ENCODE measurements at places on chromosomes 1 and 21.

GRCh38 chr21:21712748-21713520 lies 714.7 kb downstream of the NCAM2 start:
- no peak for DNase-seq

DNA sequence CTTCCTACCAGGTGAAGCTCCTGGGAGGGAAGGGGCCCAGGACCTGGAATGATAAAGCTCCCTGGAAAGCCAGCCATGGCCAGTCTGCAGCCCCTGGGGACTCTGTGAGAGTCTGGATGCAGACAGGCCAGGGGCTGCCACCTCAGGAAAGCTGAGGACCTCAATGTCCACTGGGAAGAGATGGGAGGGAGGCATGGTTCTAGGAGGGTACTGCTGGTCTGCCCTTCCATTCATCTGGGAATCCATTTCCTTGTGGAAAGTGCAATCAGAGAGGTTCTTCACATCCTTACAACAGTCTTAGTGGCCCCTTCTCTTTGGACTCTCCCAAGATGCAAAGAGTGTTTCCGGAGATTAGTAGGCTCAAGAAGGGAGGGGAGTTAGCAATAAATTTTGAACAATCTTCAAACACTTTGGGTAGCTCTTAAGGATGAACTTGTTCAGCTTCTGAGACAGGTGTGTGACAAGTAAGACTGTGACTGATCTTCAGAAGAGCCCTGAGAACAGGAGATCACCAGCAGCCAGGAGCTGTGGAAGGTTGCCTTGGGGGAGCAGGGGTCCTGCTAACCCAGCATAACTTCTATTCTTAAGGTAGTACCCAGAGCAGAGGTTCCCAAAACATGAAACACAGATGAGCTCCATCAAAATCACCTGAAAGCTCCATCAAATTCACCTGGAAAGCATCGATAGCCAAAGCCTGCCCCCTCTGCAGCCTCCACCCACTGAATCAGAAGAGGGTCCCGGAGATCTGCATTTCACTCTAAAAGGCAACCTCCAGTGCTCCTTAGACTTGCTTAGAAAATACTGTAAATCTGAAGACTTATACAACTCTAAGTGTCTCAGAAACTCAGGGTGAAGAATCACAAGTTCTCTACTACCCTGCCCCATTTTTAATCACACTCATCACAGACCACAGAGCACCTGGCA lies 616 bp upstream of the LAX1 start:
- no peak for DNase-seq

DNA sequence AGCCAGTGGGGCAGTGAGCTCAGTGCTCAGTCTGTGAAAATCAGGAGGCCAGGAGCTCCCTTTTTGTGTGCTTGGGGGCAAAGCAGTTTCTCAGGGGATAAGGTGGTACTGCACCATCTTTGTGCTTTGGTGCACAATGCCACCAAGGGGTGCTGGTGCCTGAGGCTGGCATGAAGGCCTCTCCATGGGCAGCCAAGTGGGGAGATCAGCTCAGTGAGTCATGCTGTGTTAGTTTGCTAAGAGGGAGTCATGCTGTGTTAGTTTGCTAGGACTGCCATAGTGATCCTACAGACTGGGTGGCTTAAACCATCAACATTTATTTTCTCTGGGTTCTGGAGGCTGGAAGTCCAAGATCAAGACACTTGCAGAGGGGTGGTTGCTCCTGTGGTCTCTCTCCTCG lies 428.1 kb downstream of the PRDM2 start:
- no peak for DNase-seq

DNA sequence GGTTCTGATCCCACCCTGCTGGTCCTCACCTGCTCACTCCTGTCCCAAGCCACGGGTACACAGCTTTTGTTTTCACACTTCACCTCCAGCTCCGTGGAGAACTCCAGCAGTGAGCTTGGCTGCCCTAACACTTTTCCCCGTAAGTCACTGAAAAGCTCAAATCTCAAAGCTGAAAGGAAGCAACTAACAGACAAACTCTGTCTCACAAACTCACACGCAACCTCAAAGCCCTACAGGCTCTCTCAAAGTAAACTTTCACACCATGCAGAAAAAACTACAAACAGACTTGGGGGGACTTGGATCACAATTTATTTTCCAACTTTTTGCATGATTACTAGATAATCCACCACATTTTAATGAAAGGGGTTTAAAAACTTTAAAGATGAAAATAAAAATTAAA lies 88.3 kb downstream of the AK5 start:
- no peak for DNase-seq

DNA sequence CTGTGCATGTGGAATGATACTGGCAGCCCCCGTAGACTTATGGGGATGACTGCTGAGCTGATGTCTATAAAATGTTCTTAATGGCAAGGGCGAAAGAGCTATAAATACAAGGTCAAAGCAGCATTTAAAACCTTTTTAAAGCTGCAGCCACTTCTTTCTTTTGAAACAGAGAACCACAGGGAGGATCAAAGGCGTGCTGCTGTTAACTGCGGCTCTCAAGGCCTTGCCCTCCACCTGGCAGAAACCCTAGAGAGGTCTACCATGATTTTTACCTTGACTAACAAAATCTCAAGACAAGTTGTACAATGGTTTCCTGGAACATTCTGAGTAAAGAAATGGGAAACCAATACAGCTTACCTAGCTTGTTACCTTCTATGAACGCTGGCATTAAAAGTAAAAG lies 89.7 kb downstream of the SLC45A1 start:
- no peak for DNase-seq

GRCh38 chr1:213670692-213671023 lies 317.1 kb upstream of the PROX1 start:
- no peak for DNase-seq

- DNase-seq, result no peak
Observed at GRCh38 chr1:46168477-46168876, 6.4 kb upstream of the TSPAN1 start.

- no peak for DNase-seq
Observed at GRCh38 chr1:218572050-218572449, 226.9 kb downstream of the TGFB2 start.

DNA sequence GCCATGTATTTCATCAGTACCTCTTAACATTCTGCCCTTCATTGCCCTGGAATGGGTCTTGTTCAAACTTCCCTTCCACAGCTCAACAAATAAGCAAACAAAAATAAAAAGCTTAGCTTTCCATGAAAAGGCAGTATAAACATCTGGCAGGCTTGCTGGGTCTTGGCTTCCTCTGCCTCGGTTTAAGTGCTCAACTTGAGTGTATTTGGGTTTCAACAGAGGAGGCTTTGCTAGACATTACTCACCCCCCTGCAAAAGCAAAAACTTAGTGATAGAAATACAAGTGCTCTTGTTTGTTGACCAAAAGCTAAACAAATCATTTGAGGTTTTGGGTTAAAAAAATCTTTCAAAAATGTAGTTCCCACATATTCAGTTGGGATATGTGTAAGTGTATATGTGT lies 518.5 kb downstream of the PLPP3 start:
- DNase-seq, result no peak

DNA sequence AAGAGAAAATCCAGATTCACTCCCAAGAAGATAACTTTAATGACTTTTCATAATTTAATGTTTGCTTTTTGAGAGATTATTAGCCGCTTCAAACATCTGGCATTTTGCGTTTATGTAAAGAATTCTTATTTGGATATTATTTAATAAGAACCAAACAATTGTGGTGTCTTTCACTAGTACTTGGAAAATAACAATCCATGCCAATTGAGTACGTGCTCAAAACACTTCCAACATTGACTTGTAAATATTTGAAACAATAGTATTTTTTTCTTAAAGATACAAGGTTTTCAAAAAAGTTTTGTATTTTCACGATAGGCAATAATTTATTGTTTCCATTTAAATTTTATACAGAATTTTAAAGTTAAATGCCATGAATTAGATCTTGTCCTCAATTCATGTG lies 498.7 kb downstream of the AMY1C start:
- DNase-seq, result no peak

- DNase-seq, result no peak
Observed at GRCh38 chr1:224199679-224200078, 16.6 kb downstream of the DEGS1 start.

- no peak for DNase-seq
Observed at GRCh38 chr1:178337091-178337706, 159.6 kb downstream of the CLEC20A start.

- no peak for DNase-seq
Observed at GRCh38 chr1:205670611-205671430, 9.5 kb downstream of the SLC45A3 start.

DNA sequence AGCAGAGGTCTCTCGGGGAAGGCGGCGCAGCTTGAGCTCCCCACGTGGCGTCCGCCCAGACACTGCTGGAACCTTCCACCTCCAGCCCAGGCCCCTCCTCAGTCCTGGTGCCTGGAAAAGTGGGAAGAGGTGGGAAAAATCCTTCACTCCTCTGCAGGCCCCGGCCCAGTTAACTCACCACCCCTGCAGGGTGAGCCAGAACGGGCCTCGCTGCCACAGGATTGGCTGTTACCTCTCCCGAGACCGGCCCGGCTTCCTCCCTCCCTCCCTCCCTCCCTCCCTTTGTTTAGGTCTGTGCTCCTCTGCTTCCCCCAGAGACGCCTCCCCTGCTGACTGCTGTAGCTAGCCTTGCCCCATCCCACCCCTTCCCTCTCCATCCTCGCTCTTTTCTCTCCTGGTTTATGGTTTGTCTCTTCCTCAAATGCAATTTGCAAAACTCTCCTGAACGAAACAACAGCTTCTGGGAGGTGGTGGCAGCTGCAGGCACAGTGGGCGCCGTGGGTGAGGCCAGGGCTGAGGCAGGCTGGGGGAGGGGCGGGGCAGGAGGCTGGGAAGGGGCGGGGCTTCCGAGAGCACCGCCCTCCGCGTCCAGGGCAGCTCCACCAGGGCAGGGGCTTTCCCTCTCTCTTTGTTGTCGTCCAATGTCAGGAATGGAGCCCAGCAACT lies 6.5 kb downstream of the CAPN9 start:
- DNase-seq, result peak; percentile 61

GRCh38 chr1:44613941-44614340 lies 60.3 kb downstream of the TMEM53 start:
- DNase-seq, result no peak

- DNase-seq, result no peak
Observed at GRCh38 chr1:62841587-62842169, 57.7 kb downstream of the ATG4C start.

DNA sequence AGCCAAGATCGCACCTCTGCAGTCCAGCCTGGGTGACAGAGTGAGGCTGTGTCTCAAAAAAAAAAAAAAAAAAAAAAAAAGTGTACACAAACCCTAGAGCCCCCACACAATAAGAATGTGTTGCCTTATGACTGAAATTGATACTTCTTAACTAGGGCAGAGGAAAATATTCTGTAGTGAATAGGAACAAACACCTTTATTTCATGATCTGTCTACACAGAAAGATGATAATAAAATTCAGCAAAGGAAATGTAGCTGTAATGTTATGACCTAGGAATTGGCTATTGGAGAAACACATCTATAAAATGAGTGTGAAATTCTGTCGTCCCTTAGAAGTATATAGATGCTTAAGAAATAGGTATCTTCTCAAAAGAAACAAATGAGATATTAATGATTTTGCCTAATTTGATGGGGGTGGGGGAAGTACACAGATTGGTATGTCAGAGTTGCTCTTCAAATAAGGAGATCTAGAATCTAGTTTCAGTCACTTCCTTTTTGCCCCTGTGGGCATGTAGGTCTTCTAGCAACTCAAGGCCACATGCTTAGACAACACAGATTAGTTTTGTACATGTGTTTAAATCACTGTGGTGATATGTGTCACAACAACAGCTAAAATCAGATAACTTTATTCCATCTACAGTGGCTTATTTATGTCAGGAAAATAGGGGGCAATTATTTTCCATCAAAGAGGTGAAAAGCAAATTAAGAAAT lies 10.7 kb upstream of the GPR25 start:
- DNase-seq, result no peak

DNA sequence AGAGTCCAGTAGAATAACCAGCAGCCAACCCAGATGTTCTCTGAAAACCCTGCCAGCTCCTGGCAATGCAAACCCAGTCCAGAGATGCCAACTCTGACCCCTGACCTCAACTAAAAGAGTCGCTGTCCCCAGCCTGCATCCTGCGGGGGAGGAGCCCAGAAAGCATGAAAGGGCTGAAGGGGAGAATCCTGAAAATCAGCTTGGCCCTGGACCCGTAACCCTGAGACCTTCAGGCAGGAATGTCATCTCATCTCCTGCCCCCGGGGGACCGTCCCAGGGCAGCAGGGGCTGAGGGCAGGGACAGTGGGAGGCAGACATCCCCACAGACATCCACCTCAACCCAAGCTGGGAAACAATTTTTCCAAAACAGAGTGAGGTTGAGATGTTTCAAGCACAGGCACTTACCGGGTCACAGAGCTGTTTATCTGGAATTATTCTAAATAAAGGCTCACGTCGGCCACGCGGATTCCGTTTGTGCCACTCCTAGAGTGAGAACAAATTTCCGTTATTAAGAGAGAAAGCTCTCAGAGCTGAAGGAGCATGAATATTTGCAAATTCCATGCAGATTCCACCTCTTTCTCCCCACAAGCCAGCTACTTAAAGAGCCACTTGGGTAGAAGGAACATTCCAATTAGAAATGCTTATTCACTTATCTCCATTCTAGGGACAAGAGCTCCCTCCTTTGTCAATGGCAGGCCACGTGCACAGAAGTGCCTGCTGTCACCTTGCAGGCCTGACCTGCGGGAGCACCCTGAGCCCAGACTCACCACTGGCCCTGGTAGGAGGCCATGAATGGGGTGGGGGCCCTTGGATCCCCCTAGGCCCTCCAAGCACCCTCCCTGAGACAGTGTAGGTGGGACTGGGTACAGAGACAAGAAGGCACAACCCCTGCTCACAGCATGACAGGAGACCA lies 240.1 kb downstream of the NPHP4 start:
- DNase-seq, result no peak

DNA sequence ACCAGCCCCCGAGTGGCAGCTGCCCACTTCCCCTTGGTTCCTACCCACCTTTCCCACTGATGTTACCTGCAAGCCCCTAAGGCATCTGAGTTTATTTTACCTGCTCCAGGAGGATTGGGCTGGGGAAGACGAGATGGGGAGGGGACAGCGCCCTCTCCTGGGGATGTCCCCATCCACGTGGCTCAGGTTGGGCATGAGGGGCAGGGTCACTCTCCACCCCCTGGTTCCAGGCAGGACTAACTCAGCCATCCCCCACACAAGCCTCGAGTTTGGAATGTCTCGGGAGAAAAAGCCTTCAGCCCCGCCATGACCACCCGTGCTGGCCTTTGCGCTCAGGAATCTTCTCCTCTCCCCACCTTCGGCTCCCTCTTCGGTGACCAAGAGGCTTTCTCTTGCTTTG lies 90.0 kb downstream of the ARHGEF10L start:
- no peak for DNase-seq
